ENCODE measurements at places on chromosomes 5 and 9. TPM values are rescaled to one million over a fixed set of nuclear protein-coding genes. Genes with fewer than 3 reads are reported as not detected.

Gene HSD17B3
- not detected for total RNA-seq

Gene AGXT2
- total RNA-seq: not detected

Gene N4BP3
- 22.8 TPM for total RNA-seq

Gene C1QTNF2
- 0.09 TPM for total RNA-seq

Gene ADGRD2
- total RNA-seq: not detected

Gene TLE4
- total RNA-seq: 13.1 TPM

Gene CCDC180
- 0.56 TPM for total RNA-seq

Gene ENTPD8
- not detected for total RNA-seq

Gene CYLC2
- not detected for total RNA-seq

Gene GFRA3
- total RNA-seq: not detected

Gene NANS
- total RNA-seq: 107 TPM

Gene GPR150
- total RNA-seq: 0.19 TPM

Gene TICAM2
- 1.5 TPM for total RNA-seq
